Colonic mucosa (tissue), 4 donors: ENCODE measurements at places on chromosomes 5 and 9. TPM values are rescaled to one million over a fixed set of nuclear protein-coding genes. Genes with fewer than 3 reads are reported as not detected.

Gene LAMC3
- total RNA-seq = 1.9 TPM

Gene HSDL2
- total RNA-seq = 48.9 TPM

Gene MEF2C
- 26.9 TPM for total RNA-seq

Gene IFNA21
- not detected for total RNA-seq

Gene IL11RA
- 10.5 TPM for total RNA-seq

GRCh38 chr5:367358-368130, 46.0 kb downstream of the AHRR start:
- no peak overlapping the region for H3K27ac ChIP-seq
- DNase-seq = peak; percentile 8
- no peaks in the 10 kb centered on the region for H3K4me1 ChIP-seq
- H3K4me3 ChIP-seq = no peak overlapping the region
- H3K27me3 ChIP-seq = no peaks in the 10 kb centered on the region

- H3K27me3 ChIP-seq = no peaks in the 10 kb centered on the region
- no peak overlapping the region for H3K4me3 ChIP-seq
- no peaks in the 10 kb centered on the region for H3K4me1 ChIP-seq
- H3K36me3 ChIP-seq = no peaks in the 10 kb centered on the region
- H3K27ac ChIP-seq = no peak overlapping the region
- DNase-seq = no peak
Observed at GRCh38 chr9:127197861-127198430, 66.6 kb upstream of the GARNL3 start.

DNA sequence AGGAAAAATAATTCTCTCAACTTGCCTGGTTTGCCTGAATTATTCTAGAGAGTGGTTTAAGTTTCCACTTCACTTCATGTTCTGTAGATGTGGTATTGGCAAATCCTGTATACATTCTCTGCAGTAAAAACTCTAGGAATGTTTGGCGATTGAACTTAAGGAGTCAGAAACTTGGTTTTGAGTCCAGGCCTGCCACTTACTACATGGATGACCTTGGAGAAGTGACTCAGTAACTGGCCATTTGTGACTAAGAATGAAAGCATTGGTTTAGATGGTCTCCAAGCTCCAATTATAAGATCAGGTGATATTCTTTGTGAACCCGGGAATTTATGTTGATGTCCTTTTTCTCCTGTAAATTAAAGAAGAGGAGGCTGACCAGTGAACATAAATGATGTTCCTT, 233.8 kb downstream of the GAS1 start:
- DNase-seq = no peak
- H3K36me3 ChIP-seq = no peaks in the 10 kb centered on the region
- no peaks in the 10 kb centered on the region for H3K27me3 ChIP-seq

DNA sequence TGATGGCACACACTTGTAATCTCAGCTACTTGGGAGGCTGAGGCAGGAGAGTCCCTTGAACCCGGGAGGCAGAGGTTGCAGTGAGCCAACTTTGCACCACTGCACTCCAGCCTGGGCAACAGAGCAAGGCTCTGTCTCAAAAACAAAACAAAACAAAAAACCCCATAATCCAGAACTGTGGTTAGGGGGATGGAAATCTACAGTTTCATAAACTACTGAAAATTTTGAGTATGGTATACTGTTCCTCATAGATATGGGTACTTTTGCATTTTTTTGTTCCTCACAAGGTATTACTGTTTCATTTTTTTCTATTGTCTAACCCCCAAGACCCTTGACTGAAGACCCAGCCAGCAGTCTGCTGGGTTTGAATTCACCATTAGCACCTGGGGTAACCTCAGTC, 52.2 kb upstream of the MAP3K1 start:
- no peaks in the 10 kb centered on the region for H3K4me1 ChIP-seq
- H3K27ac ChIP-seq = no peak overlapping the region
- no peak overlapping the region for H3K4me3 ChIP-seq
- no peak for DNase-seq

- H3K36me3 ChIP-seq = peaks cover 15% of the 10 kb centered on the region
- no peaks in the 10 kb centered on the region for H3K27me3 ChIP-seq
- DNase-seq = no peak
- no peaks in the 10 kb centered on the region for H3K4me1 ChIP-seq
- no peak overlapping the region for H3K4me3 ChIP-seq
Observed at GRCh38 chr9:33923079-33923478, 106.1 kb downstream of the UBE2R2 start.

DNA sequence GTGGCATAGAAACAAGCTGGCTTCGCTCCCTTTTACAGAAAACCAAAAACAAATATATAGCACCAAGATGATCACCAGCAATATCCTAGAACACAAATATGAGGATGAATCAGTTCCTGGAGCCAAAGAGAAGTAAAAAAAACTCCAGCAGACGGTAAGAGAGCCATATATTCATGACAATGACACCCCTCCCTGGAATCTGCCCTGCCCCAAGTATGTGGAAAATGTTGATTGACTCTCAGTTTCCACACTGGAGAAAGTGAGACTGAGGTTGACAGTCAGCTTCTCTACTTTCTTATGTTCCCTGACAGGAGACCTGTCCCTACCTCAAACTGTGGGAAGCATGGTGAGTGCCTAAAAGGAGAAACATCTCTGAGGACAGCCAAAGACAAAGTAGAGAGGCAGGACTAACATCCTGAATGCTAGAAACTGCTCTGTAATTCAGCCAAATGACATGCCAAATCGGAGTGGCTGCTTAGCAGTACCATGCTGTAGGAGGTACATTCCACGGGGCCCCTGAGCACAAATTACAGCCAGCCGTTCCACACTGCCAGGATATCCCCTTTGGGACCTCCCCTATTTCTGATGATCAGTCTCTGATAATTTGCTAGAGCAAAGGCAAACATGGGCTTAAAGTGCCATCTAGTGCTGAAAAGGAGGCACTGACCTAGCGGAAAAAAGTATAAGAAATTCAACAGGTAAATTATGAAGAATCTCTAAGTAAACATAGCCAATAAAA, 424.0 kb upstream of the RGMB start:
- H3K27me3 ChIP-seq = no peaks in the 10 kb centered on the region
- no peaks in the 10 kb centered on the region for H3K4me1 ChIP-seq
- no peak for DNase-seq

DNA sequence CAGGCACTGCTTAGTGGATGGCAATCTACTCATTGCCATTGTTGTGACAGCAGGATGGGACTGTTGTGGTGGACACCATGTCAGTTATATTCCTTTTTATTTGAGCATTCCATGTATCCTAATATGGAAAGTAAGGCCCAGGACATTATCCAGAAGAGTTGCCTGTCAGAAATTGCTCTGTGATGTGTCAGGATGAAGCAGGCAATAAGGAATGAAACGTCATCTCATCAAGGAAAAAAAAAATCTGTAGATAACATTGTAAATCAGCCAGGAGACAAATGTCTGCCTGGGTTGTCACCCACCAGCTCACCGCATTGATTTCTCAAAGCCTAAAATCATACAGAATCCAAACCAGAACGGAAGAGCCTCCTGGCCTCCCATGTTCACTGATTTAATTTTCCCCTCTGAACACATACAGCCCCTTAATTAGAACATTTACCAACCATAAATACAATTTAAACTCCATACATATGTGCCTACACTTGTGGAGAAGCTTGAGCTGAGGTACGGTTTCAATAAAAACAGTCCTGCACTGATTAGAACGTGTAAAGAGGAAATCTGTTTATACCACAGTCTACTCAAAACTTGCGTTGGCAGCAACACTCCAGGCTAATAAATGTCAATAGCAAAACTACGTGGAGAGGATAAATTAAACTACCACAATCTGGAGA, 73.9 kb downstream of the FOXD1 start:
- peaks cover 12% of the 10 kb centered on the region for H3K27me3 ChIP-seq
- no peak overlapping the region for H3K27ac ChIP-seq
